ENCODE measurements at places on chromosomes 5 and 9.
A peak's percentile ranks its signal among the peaks of the same experiment; 100 is the strongest.

DNA sequence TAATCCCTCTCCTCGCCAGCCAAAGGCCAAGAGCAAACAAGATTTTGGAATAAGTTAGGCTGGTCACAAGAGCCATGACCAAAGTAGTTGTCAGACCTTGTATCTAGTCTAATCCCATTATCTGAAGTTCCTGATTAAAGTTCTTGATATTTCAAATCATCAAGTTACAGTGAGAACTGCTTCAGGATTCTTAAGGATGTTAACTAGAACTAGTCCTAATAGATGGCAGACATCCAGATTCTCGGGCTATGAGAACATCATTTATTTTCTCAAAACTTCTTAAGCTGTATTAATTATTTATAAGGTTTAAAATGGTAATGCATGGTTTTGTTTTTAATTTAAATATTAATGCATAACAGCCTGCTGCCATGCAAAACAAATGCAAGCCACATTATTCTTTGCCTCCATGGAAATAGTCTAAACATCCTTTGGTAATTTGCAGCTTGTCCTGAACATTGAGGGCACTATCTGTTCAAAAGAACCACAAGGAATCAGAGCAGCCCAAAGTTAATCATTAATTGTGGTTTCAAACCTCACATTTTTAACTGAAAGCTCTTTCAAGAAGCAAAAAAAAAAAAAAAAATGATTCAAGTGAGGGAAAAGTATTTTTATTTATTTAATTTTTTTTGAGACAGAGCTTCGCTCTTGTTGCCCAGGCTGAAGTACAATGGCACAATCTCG lies 95.1 kb downstream of the TTC39B start:
- H3K36me3 ChIP-seq, result no peaks in the 10 kb centered on the region
- no peak for DNase-seq
- H3K4me1 ChIP-seq, result peaks cover 12% of the 10 kb centered on the region
- peak overlapping the region; percentile 4 for H3K27ac ChIP-seq
- H3K4me3 ChIP-seq, result no peak overlapping the region

DNA sequence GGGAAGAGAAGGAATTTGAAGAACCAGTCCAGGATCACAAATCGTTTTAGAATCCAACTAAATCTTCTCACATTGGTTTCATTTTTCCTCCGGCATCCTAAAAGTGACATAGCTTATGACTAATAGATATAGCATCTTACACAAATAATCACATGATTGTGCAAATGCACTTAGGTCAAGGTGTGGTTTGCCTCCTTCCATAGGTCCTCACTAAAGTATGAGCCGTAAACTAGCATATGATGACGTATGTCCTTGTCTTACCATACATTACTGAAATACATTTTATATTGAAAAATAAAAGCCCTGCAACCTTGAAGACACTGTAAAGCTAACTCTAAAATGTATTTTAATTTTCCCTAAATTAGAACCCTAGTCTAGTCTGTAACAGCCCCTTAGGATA lies 362.7 kb upstream of the ADAMTS16 start:
- H3K4me1 ChIP-seq, result no peaks in the 10 kb centered on the region
- no peak overlapping the region for H3K27ac ChIP-seq
- H3K4me3 ChIP-seq, result no peak overlapping the region

DNA sequence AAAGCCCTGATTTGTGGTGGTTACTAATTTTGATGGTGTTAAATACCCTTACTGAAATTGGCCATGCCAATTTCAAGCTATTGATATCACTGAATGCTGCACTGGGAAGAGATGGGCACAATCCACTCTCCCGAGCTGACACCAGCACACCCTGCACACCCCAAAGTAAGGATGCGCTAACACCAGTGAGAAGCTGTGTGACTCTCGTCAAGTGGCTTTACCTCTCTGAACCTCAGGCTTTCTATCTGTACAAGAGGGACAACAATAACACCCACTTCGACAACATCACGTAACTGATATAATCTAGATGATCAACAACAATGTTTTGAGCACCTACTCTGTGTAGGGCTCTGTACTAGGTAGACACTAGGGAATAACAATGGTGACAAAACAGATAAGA lies 8.0 kb upstream of the AKNA start:
- peak overlapping the region; percentile 87 for H3K27ac ChIP-seq
- peaks cover 53% of the 10 kb centered on the region for H3K4me1 ChIP-seq
- H3K4me3 ChIP-seq, result peak overlapping the region; percentile 74
- no peaks in the 10 kb centered on the region for H3K36me3 ChIP-seq
- no peaks in the 10 kb centered on the region for H3K27me3 ChIP-seq
- DNase-seq, result no peak

- H3K27me3 ChIP-seq, result no peaks in the 10 kb centered on the region
- H3K27ac ChIP-seq, result no peak overlapping the region
- DNase-seq, result no peak
- no peak overlapping the region for H3K4me3 ChIP-seq
- no peaks in the 10 kb centered on the region for H3K4me1 ChIP-seq
Measured at GRCh38 chr9:1918108-1918507, 97.0 kb upstream of the SMARCA2 start.

- no peak for DNase-seq
- H3K27me3 ChIP-seq, result no peaks in the 10 kb centered on the region
- peaks cover 16% of the 10 kb centered on the region for H3K4me1 ChIP-seq
Measured at GRCh38 chr9:16267281-16268066, 603.0 kb downstream of the BNC2 start.

- no peak for DNase-seq
- no peaks in the 10 kb centered on the region for H3K36me3 ChIP-seq
- no peak overlapping the region for H3K27ac ChIP-seq
Measured at GRCh38 chr9:20650750-20651299, 28.5 kb upstream of the MLLT3 start.

GRCh38 chr5:38414348-38414747 lies 142.1 kb downstream of the LIFR start:
- no peaks in the 10 kb centered on the region for H3K36me3 ChIP-seq
- no peak for DNase-seq
- no peaks in the 10 kb centered on the region for H3K27me3 ChIP-seq

GRCh38 chr5:95761771-95762651 lies 30.9 kb downstream of the RHOBTB3 start:
- H3K4me3 ChIP-seq, result no peak overlapping the region
- DNase-seq, result no peak
- H3K27ac ChIP-seq, result no peak overlapping the region
- H3K36me3 ChIP-seq, result no peaks in the 10 kb centered on the region

- no peaks in the 10 kb centered on the region for H3K36me3 ChIP-seq
- H3K4me3 ChIP-seq, result no peak overlapping the region
- H3K4me1 ChIP-seq, result no peaks in the 10 kb centered on the region
- DNase-seq, result no peak
Measured at GRCh38 chr9:8448226-8448625, 648.6 kb upstream of the DMAC1 start.

DNA sequence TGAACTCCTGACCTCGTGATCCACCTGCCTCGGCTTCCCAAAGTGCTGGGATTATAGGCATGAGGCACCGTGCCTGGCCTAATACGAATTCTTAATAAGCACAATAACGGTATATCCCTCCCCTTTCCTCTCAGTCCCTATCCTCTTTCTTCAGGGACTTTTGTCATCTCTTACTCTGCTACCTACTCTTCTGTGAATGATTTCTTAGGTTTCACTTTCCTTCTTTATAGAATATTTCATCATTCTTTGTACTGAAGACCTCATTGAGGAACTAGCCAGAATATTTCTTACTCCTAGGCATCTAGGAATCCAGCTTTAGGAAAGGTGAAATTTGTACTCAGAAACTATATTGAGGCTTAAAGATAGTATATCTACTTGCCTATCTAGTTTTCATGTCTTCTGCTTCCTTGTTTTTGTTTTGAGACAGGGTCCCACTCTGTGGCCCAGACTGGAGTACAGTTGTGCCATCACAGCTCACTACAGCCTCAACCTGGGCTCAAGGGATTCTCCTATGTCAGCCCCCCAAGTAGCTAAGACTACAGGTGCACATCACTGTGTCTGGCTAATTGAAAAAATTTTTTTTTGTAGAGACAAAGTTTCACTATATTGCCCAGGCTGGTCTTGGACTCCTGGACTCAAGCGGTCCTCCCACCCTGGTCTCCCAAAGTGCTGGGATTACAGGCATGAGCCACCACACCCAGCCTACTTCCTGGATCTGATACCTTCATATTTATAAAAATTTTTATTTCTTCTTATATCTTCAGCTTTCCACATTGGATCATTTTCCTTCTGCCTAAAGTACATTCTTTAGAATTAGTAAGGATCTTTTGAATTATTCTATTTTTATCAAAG lies 69.7 kb downstream of the GPBP1 start:
- H3K27me3 ChIP-seq, result no peaks in the 10 kb centered on the region
- no peak for DNase-seq
- H3K4me3 ChIP-seq, result no peak overlapping the region
- H3K27ac ChIP-seq, result no peak overlapping the region

- no peak overlapping the region for H3K4me3 ChIP-seq
- no peaks in the 10 kb centered on the region for H3K4me1 ChIP-seq
- no peak overlapping the region for H3K27ac ChIP-seq
- no peaks in the 10 kb centered on the region for H3K27me3 ChIP-seq
- H3K36me3 ChIP-seq, result no peaks in the 10 kb centered on the region
Measured at GRCh38 chr5:170642776-170643436, 139.1 kb downstream of the KCNIP1 start.

GRCh38 chr9:137634016-137634415 lies 15.2 kb downstream of the EHMT1 start:
- H3K4me3 ChIP-seq, result no peak overlapping the region
- H3K27ac ChIP-seq, result no peak overlapping the region
- H3K36me3 ChIP-seq, result no peaks in the 10 kb centered on the region
- peaks cover 63% of the 10 kb centered on the region for H3K4me1 ChIP-seq

DNA sequence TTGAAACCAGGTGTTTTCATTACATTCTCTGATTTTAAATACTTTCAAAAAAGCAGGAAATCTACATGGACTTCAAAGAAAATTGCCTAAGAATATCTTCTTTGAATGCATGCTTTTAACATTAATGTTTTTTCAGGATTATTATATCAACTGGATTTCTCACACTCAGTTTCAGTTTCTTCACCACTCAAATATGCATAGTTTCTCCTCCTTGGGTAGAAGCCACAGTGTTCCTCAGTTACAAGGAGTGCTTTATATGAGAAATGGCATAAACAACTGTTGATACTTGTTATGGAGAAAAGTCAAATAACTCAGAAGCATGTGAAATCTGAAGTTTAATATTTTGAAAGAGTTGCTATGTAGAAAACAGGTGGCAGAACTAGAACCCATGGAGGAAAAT lies 196.9 kb downstream of the DMRTA1 start:
- H3K4me1 ChIP-seq, result no peaks in the 10 kb centered on the region
- no peaks in the 10 kb centered on the region for H3K36me3 ChIP-seq
- H3K27me3 ChIP-seq, result no peaks in the 10 kb centered on the region
- no peak overlapping the region for H3K27ac ChIP-seq

- no peak overlapping the region for H3K27ac ChIP-seq
- no peak for DNase-seq
- H3K36me3 ChIP-seq, result no peaks in the 10 kb centered on the region
- no peak overlapping the region for H3K4me3 ChIP-seq
- no peaks in the 10 kb centered on the region for H3K27me3 ChIP-seq
Measured at GRCh38 chr9:9938432-9938831, 674.4 kb downstream of the PTPRD start.

DNA sequence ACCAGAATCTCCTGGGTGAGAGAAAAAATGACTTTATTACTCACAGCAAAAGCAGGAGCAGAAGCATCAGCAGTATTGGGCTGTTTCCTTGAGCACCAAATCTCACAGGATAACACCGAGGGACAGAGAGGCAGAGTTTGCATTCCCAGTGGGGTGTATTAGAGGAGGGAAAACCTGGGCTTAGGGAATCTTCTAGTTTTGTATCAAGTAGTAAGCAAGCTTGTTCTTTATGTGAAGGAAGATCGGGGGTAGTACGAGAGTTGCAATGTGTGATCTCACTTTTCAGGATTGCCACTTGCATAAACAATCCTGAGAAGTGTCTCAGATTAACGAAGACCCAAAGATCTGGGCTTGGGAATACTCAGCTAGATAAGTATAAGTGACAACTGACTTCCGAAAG lies 1163.0 kb downstream of the TAF11L14 start:
- no peak overlapping the region for H3K27ac ChIP-seq
- H3K36me3 ChIP-seq, result no peaks in the 10 kb centered on the region
- H3K4me1 ChIP-seq, result no peaks in the 10 kb centered on the region

Data from vagina (tissue), 2 donors.